ENCODE measurements at places on chromosomes 7 and 10.

GRCh38 chr10:21969326-21970287 is 33.9 kb downstream of the DNAJC1 start:
- no peak for DNase-seq

GRCh38 chr7:47181746-47182361 is 400.1 kb downstream of the TNS3 start:
- DNase-seq = no peak

DNA sequence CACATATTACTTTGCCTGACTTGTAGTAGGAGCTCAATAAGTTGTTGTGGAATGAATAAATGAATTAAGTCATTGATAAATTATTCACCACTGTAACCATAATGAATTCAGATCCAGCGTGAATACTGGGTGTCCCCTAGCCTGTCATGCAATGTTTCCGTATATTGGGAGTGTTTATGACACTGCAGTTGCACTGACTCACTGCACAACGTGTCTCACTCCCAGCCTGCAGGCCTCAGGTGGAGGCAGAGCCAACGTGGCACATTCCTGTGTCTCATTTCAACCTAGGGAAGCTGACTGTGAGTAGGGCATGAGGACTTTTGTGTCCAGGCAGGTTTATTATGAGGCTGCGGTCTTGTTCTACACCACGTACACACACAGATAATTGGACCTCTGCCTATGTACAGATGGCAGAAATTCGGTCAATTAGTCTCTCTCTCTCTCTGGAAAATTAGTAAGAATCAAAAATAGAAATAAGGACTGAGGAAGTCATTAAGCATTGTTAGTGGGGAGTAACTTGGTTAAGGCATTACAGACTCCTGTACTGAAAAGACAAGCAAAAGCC is 299.1 kb upstream of the IGFBP3 start:
- no peak for DNase-seq

GRCh38 chr10:118692872-118693271 is 61.9 kb downstream of the CACUL1 start:
- no peak for DNase-seq

DNA sequence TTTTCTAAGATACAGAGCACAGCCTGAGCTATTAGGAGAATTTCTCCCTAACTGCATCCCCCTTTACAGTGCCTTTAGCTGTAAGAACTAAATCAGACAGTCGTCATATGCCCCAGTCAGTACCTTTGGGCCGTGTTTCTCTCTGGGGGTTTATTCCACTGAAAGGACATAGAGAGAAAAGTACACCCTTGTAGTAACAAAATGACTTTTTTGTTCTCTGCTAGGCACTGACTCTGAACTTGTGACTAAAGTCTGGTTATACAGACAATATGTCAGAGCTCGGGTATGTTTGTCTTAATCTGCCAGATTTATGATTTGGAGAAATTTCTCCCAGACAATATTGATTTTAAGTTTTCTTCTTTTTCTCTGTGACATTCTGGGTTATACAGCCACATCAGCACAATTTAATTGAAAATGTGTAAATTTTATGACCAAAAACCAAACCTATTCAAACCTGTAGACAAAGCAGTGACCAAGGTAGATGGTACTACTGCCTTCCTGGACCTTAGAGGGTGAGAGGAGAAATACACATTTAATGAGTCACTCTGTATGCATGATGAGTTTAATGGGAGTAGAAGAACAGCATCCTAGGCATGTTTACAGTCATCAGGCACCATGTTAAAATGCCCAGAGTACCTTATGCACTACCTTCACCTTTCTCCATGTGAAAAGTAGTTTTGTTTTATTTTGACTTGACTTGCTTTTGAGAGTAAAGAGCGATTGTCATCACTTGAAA is 156.1 kb upstream of the PLXDC2 start:
- no peak for DNase-seq

DNA sequence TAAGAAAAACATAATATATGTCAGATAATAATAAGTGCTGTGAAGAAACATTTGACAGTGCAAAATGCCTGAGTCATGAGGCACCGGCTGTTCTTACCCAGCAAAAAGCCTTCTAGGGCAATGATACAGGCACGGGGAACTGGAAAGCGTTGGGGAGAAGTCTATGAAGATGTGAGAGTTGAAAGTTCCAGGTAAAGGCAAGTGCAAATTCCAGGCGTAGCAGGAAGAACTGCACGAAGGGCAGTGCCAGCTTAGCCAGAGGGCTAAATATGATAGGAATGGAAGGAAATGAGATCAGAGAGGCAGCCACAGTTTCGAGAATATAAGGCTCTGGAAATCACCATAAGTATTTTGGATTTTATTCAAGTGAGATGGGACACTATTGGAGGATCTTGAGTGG is 87.0 kb downstream of the IPMK start:
- no peak for DNase-seq

- DNase-seq = no peak
Measured at GRCh38 chr10:124340033-124340760, 78.5 kb downstream of the OAT start.

GRCh38 chr10:130407052-130407451 is 270.9 kb downstream of the GLRX3 start:
- DNase-seq = no peak

All from CD4-positive, alpha-beta T cell treated with Interleukin-15 for 4 hours (primary cell).